DMS153 (cell line): ENCODE measurements at places on chromosomes 2 and 18.

GRCh38 chr2:119421741-119422140, 9.9 kb upstream of the TMEM37 start:
- no peak for DNase-seq

DNA sequence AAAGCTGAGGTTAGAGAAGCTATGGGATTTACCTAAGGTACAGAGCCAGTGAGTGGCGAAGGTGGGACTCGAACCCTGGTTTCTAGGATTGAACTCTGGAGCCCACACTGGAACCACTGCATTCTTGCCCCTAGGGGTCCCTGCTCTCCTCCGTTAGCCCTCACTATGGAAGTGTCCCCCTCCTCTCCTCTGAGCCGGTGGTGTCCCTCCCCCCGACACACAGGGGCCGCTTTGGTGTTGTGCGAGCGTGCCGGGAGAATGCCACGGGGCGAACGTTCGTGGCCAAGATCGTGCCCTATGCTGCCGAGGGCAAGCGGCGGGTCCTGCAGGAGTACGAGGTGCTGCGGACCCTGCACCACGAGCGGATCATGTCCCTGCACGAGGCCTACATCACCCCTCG, 8.5 kb upstream of the GMPPA start:
- no peak for DNase-seq

DNA sequence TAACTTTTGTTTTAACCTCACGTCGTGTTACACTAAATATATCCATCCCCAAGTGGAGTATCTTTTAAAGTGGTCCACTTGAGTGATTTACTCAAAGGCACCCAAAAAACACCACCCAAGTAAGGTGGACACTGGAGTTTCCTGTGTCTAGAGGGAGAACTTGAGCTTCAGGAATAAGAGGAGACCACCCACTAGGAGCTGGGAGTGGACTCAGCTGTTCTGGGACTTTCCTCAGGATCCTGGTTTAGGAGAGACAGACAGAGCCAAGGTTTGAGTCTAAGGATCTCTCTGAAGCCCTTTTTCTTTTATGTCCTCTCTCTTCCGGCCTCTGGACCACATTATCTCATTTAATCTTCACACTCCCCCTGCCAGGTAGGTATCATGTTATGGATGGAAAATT, 150.7 kb downstream of the GBX2 start:
- DNase-seq, result no peak

DNA sequence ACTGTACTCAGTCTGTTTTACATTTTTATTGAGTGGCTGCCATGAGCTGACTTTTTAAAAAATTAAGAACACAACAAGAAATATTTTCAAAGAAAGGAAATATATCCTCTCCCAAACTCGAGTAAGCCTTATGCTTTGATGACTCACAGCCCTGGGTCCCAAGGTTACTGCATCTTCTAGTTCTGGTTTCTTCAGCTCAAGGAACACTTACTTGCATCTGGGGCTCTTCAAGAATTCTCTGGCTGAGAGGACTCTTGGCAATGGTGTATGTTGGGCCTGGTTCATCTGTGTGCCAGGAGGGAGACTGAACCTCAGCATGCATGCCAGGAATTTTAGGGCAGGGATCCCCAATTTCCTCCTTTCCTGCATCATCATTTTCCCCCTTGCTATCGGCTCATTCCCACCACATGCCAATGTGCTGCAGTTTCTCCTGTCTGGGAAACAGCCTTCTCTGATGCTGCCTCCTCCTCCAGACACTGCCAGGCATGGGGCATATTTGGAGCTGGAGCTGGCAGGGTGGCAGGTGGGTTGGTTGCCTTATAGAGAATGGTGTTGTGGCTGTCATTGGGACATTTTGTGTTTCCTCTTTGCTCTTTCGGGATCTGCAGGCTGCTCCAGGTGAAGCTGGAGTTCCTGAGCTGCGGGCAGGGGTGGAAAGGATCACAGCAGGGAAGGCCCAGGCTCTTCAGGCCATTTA, 192.2 kb upstream of the HS6ST1 start:
- no peak for DNase-seq
